ENCODE measurements at places on chromosomes 16 and 17.

DNA sequence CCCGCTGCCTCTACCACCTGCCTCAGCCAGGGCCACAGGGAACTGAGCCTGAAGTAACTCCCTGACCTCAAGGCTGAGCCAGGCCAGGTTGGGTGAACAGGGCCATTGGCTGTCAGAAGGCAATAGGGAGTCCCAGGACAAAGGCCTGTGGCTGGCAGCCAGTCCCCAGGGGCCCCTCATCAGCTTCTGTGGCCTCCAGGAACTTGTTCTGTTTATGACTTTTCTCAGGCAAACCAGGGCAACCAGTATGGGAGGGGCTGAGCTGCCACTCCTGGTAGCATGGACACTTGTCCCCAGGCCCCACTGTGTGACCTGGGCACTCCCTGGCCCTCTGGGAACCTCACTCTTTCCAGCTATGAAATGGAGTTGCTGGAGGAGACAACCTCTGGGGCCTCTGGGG, 40.1 kb downstream of the CPNE2 start:
- DNase-seq: no peak

DNA sequence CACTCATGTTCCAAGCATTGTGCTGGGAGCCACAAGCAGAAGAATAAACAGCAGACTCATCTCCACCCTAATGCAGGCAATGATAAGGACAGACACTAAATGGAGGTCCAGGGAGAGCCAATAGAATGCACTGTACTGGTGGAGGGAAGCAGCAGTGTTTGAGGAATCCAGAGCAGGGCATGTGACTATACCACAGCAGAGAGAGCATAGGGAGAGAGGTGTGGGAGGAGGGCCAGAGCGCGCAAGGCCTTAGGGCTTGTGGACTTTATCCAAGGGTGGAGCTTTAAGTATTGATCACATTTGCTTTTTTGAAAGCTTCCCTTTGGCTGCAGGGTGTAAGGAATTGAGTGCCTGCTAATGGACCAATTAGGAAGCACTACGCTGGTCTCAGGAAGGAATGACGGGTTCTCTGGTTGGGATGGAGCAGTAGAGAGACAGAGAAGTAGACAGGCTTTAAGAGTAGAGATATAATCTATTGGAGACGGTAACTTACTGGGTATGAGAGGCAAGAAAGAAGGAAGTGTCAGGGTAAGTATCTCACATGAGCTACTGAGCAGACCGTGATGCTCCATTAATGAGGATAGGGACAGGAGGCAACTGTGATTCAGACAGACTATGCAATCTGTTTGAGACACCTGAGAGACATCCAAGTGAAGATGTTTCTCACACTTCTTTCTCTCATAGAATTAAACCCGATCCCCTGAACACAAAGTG, 82.2 kb downstream of the MYO1D start:
- no peak for DNase-seq

DNA sequence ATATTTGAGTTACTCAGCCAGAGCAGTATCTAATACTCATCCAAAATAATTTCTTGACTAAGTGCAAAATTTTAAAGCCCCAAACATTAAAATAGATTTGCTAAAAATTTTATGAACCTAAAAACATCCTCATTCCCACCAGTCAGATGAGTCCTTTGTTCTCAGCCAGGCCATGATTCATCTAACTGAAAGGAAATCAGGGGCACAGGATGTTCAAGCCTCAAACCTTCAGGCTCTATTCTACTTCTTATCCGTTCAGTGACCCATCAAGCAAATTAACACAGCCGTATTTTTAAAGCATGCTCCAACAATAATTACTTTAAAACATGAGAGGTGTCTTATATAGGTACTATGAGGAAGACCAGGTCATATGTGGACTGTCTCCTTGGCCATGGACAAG, 176.5 kb upstream of the MON1B start:
- DNase-seq: no peak

DNA sequence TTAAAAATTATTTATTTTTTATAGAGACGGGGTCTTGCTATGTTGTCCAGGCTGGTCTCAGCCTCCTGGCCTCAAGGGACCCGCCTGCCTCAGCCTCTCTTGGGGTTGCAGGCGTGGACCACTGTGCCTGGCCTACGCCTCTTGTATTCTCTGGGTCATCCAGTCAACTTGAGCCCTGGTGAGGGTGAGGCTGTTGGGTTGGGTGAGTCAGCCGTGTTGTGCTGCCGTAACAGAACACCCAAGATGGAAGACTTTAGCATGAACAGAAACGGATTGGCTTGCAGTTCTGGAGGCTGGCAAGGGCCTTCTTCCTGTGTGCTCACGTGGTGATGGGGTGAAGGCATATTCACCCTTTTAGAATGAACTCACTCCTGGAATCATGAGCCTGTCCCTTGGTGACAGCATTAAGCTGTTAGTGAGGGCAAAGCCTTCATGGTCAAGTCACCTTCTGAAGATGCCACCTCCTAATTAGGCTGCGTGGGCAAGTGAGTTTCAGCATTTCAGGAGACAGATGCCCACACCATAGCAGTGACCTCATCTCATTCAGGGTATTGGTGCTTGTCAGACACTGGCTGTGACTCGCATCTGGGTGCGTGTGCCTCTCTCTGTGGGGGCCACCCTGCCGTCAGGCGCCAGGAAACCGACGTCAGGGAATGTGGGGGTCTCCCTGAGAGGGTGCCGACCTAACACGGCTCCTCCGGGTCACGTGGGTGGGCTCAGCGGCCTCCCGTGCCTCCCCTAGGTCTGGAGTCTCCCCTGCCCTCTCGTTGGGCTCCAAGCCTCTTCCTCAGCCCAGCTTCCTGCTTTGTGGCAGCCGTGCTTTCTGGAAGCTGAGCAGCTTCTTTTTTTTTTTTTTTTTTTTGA, 49.8 kb downstream of the WDR45B start:
- DNase-seq: peak; percentile 30

DNA sequence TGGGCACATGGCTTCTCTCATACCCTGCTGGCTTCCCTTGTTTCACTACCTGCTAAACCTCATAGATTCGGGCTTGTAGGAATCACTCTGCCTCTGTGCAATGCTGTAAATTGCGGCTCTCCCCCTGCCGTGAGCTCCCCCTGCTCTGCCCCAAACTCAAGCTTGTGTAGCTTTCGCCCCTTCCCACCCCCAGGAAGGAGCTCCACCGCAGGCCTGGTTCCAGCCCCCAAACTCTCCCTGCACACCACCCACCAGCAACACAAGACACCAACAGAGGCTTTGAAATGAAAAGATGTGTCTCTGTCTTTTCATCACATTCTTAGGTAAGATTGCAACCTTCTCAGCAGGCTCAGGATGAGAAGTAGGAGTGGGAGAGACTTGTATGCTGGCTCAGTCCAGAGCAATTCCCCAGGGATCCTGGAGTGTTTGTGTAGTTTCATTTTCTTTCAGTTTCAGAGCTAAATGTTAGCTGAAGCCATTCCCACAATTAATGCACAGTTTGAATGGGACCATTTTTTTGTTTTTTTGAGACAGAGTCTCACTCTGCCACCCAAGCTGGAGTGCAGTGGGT, 14.2 kb downstream of the CX3CL1 start:
- DNase-seq: peak; percentile 82

GRCh38 chr17:55421179-55421934, at the start of gene MMD:
MMD (minus strand) TSS chr17:55421835; CDS start chr17:55421695, 140 bp downstream.
- DNase-seq: no peak

DNA sequence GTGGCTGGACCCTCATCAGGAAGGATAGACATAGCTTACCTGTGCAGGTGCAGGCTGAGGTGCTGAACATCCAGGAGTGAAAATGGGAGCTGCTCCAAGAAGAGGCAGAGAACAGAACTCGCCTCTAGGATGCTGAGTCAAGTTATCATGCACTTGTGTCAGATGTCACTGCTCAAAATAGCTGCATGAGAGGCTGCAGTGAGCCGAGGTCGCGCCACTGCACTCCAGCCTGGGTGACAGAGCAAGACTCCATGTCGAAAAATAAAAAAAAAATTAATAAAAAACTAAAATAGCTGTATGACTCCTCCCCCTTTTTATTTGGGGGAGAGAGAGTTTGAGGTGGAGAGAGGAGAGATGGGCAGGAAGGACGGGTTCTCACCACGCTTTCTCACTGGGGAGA, 148.8 kb downstream of the FOXL1 start:
- DNase-seq: no peak

DNA sequence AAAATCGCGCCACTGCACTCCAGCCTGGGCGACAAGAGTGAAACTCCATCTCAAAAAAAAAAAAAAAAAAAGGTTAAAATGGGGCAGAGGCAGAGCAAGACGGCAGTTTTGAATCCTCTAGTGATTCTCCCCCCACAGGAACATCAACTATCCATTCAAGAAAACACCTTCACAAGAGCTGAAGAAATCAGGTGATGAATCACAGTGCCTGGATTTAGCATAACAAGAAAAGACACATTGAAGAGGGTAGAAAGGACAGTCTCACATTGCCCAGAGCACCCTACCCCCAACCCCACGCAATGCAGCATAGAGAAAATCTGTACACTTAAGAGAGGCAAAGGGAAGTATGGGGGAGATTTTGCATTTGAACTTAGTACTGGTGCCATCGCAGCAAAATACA, 28.8 kb upstream of the RNF43 start:
- no peak for DNase-seq

GRCh38 chr17:67837965-67838364, 12.7 kb downstream of the BPTF start:
- DNase-seq: no peak

GRCh38 chr17:27743281-27743885, 56.9 kb downstream of the NOS2 start:
- DNase-seq: no peak

DNA sequence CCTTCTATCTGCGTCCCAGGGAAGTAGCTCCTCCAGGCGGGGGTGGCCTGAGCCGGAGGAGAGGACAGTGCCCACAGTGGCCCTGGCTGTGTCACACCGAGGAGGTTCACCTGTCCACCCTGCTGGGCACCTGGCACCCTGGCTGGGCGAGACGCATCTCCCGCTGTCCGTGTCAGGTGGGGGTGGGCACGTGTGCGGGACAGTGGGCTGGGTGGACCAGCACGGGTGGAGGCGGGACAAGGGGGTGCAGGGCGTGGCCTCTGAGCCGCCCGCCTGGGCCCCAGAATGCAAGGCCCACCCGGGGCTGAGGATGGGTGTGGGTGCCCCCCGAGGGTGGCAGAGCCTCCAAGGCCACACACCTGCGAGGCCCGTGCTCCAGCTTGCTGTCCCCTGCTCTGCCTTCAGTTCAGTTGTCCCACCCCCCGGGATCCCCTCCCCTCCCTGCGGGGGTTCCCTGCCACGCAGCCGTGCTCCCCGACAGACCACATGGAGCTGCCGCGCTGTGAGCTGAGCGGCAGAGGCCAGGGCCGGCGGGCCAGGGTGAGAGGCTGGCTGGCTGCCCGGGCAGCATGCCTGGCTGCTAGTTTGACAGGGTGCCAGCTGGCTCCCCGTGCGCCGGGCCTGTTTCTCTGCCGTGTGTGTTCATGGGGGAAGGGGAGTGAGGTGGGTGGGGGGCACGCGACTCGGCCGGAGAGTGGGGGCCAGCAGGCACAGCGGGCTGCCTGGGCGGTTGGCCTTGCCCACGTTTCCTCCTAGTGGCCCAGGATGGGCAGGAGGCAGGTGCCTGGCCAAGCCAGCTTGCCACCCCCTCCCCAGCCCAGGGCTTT, 33.9 kb downstream of the BAHCC1 start:
- peak; percentile 88 for DNase-seq

GRCh38 chr17:77128896-77129567, 11.7 kb upstream of the SEC14L1 start:
- DNase-seq: peak; percentile 72

DNA sequence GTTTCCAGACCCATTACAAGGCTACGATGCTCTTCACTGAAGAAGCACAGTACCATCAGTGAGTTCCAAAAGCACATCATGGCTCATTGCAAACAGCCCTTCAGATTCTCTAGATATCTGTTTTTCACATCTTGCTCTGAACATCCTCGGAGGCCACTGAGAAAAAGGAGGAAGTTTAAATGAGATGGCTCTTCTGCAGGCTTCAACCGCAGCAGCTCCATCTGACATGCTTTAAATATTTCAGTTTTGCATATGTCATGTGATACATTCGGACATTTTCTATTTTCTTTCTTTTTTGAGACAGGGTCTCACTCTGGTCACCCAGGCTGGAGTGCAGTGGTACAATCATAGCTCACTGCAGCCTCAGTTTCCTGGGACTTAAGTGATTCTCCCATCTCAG, 396.8 kb downstream of the NPIPA8 start:
- DNase-seq: no peak

GRCh38 chr16:28098959-28099945, 35.7 kb upstream of the GSG1L start:
- no peak for DNase-seq

GRCh38 chr17:11081342-11081741, 159.7 kb upstream of the SHISA6 start:
- DNase-seq: no peak

- DNase-seq: peak; percentile 82
Measured at GRCh38 chr16:56910654-56911539, 21.0 kb upstream of the HERPUD1 start.

GRCh38 chr16:31485571-31485970, 2.6 kb downstream of the SLC5A2 start:
- DNase-seq: no peak

DNA sequence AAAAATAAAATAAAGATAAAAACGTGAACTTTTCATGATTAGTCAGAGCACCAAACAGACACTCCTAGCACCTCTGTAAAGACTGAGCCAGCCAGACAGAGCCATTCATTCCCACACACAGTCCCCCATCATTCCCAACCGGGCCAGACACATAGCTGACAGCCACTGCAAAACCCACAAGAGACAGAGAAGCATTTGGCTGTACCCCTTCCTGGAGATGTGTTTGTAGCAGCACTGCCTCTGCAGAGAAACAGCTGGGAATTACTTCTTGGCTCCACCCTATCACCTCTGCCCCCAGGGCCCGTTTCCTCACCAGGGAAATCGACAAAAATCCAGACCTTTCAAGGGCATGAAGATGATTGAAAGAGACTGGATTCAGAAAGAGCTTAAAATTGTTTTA, 46.4 kb downstream of the MYH11 start:
- peak; percentile 68 for DNase-seq

DNA sequence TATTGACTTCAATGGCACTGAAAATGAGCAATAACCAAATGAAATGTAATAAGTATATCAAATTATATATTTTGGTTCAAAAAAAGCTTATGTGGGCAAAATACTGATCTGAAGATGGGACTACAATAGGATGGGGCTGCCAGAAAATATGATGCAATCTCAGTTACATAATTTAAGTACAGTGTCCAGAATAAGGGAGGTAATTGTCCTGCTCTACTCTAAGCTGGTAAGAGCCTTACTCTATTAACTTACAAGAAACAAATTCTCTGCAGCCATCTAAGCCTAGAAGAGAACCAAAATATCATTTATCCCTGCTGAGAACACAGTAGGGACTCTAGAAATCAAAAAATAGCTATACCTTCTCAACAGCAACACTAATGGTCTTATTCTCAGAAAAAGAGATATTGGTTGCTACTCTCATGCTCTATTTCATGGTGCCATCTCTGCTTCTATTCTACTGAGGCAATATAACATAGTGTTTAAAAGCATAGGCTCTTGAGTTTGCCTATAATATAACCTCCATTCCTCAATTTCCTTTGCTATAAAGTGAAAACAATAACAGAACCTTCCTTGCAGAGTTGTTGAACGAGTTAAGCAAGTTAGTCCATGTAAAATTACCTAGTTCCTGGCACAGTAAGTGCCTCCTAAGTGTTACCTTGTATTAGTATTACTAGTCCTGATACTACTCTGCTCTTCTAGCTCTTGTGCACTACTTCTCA, 19.9 kb downstream of the NQO1 start:
- DNase-seq: peak; percentile 15

Measured in fibroblast of skin of scalp (primary cell).